ENCODE measurements at places on chromosomes 5 and 9. TPM values are rescaled to one million over a fixed set of nuclear protein-coding genes. Genes with fewer than 3 reads are reported as not detected.
A peak's percentile ranks its signal among the peaks of the same experiment; 100 is the strongest.

DNA sequence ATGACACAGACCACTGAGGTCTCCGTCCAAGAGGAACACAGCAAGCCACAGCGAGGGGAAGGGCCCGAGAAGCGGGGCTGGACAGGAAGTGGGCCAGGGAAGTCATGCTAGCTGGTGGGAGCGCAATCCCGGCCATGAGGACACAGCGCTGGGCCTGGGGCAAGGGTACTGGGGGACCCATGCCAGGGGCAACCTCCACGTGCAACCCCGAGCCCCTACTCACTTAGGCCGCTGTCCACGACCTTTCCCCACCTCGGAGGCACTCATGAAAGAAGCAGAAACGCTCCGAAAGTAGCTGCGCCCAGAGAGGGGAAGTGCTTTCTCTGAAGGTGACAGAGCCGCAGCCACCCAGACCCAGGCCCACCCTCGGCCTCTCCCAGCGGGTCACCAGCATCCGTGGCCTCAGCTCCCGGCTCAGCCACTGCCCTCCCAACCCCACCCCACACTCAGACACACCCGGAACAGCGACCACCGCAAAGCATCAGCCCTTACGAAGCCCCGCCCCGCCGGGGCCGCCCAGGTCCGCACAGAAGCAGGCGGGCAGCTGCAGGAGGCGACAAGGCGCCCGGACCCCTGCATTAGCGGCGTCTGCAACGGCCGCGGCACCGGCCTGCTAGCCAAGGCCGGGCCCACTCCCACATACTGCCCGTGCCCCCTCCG is 782 bp downstream of the BICD2 start:
- peak overlapping the region; percentile 86 for H3K27ac ChIP-seq
- H3K4me3 ChIP-seq = peak overlapping the region; percentile 62
- no peaks in the 10 kb centered on the region for H3K36me3 ChIP-seq
- peaks cover 52% of the 10 kb centered on the region for H3K4me1 ChIP-seq
- DNase-seq = peak; percentile 42

DNA sequence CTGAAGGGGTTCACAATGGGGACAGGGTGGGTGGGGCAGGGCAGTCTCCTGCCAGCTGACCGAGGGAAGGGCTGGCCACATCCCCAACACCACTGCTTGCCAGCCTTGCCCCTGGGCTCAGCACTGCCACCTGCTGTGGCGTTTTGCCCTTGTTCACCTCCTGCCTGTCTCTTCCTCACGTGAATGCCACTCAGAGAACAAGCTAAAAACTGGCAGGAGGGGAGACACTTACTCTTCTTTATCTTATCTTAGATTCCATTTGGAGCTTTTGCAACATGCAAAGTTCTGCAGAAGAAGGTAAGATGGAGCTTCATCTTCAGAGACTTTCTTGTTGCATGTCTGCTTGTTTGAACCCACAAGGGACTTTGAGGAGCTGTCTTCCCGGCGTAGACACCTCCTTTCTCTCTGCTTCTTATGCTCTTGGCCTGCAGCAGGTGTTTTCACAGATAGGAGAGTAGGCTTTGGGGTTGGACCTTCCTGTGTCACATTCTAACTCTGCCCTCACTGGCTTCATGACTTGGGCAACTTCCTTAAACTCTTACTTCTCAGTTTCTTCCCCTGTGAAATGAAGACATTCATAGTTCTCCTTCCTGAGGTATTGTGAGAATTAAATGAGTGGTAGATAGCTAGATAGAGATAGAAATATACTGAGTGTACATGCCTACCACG is 4.1 kb downstream of the LRSAM1 start:
- no peaks in the 10 kb centered on the region for H3K27me3 ChIP-seq
- peaks cover 22% of the 10 kb centered on the region for H3K4me1 ChIP-seq
- no peak overlapping the region for H3K4me3 ChIP-seq
- DNase-seq = peak; percentile 47
- no peak overlapping the region for H3K27ac ChIP-seq

- no peaks in the 10 kb centered on the region for H3K36me3 ChIP-seq
- H3K27ac ChIP-seq = no peak overlapping the region
- H3K4me1 ChIP-seq = no peaks in the 10 kb centered on the region
- no peak for DNase-seq
- no peak overlapping the region for H3K4me3 ChIP-seq
These were observed 372.5 kb upstream of the WWC1 start for GRCh38 chr5:167918813-167919483.

- H3K27ac ChIP-seq = no peak overlapping the region
- DNase-seq = no peak
- H3K4me1 ChIP-seq = no peaks in the 10 kb centered on the region
- no peak overlapping the region for H3K4me3 ChIP-seq
- no peaks in the 10 kb centered on the region for H3K36me3 ChIP-seq
These were observed 255.1 kb upstream of the TRIM32 start for GRCh38 chr9:116432051-116432450.

Gene POLE3
- 23.2 TPM for total RNA-seq

DNA sequence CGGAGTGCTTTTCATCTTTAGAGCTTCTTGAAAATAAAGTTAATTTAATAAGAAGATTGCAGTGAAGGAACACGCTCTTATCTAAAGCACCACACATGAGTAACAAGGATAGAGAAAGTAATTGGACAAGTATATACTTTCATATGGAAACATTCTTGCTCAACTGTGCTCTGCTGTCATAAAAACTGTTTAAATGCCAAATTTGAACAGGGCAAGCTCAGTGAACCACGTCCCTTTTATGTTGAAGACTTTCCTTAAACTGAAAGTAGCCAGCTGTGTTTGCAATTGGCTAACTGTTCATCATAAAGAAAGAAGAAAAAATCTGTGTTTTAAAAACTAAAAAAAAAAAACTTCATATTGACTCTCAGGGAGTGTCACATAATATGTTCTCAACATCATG is 1610.7 kb upstream of the C9orf72 start:
- DNase-seq = no peak
- H3K27ac ChIP-seq = no peak overlapping the region
- no peaks in the 10 kb centered on the region for H3K36me3 ChIP-seq
- no peaks in the 10 kb centered on the region for H3K4me1 ChIP-seq

DNA sequence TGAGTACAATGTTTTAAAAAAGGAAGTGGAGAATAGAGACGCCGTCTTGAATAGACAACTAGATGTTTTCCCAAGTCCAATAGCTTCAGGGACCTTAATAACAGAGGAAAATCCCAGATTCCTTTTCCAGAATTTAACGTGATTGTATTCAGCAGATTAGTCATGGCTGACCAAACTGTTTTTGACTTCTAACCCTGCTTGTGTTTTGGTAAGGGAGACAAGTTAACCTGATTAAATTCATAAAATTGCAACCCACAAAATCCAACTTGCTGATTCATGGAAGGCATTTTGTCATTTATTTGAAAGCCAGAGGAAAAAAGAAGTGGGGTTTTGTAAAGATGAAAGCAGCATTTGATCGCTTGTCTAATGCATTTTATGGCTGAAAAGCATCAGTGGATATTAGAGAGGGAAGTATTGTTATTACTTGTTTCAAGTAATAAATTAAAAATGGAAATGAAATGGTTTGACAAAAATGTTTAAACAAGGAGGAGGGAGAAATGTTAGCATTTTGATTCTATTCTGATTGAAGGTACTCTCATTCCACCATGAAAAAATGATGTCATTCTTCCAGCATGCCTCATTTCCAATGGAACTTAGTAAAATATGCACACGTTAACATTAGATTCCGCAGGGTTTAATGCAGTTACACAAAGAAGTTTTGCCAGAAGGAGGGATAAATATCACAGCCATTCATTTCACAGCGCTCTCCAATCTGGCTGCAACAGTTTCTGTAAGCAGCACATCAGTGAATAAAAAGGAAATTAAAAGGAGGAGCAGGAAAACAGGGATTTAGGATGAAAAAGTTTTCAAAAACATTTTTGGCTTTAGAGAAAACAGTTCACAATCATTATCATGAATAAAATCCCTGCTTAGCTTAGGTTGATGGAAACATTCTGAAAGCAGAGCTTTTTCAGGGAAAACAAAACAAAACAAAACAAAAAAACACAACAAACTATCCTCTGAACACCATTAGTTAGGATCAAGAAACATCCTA is 314.7 kb downstream of the PRR16 start:
- no peak overlapping the region for H3K27ac ChIP-seq
- H3K4me1 ChIP-seq = no peaks in the 10 kb centered on the region
- no peaks in the 10 kb centered on the region for H3K27me3 ChIP-seq

- no peaks in the 10 kb centered on the region for H3K27me3 ChIP-seq
- no peak for DNase-seq
- no peaks in the 10 kb centered on the region for H3K36me3 ChIP-seq
- H3K4me3 ChIP-seq = no peak overlapping the region
- peak overlapping the region; percentile 66 for H3K27ac ChIP-seq
- no peaks in the 10 kb centered on the region for H3K4me1 ChIP-seq
These were observed 115.6 kb upstream of the COL5A1 start for GRCh38 chr9:134525841-134526583.

GRCh38 chr5:72224946-72225463 is 95.0 kb downstream of the MRPS27 start:
- no peaks in the 10 kb centered on the region for H3K27me3 ChIP-seq
- H3K36me3 ChIP-seq = no peaks in the 10 kb centered on the region
- no peaks in the 10 kb centered on the region for H3K4me1 ChIP-seq
- no peak overlapping the region for H3K4me3 ChIP-seq

GRCh38 chr9:136004712-136005111 is 43.5 kb upstream of the UBAC1 start:
- H3K4me3 ChIP-seq = no peak overlapping the region
- H3K27me3 ChIP-seq = no peaks in the 10 kb centered on the region
- no peaks in the 10 kb centered on the region for H3K36me3 ChIP-seq
- no peak overlapping the region for H3K27ac ChIP-seq
- no peak for DNase-seq

Gene CRB2
- total RNA-seq = 0.32 TPM

DNA sequence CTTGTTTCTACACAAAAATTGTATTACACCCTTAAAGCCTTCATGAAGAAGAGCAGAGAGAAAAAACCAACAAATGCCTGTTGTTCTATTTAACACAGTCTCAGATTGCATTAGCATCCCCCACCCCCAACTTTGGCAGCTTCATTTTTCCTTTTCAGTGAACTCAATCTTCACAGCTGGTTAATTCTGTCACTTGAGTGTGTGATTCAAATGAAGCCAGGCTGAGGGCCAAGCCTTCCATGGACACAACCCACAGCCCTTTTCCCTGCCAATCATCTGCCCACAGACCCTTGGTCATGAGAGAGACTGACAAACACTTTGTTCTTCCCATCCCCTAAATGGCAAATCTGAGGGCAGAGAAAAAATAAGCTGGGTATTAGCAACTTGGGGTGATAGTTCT is 217.5 kb upstream of the NMUR2 start:
- no peak for DNase-seq
- H3K4me3 ChIP-seq = no peak overlapping the region
- no peaks in the 10 kb centered on the region for H3K27me3 ChIP-seq
- H3K27ac ChIP-seq = no peak overlapping the region

DNA sequence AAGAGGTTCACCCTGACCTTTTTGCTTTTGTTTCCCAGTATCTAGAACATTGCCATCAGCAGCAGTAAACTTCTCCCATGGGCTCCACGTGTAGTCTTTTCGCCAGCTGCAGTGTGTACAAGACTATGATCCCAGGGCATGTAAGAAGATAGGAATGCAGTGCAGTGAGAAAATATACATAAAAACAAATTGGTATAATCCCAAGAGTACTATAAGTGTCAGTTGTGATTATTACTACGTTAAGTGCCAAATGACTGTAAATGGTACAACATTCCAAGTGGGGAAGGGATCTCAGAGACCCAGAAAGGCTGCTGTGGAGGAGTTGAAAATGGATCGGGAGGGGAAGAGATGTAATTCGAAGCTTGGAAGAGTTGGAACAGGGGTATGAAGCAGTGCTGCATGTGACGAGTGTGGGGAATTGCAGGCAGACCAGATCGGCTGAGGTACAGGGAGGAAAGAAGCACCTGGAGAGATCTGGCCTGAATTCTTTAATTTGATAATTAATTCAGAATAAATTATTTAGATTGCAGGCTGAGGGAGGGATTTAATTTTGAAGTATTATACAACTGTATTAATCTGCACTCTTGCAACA is 95.1 kb downstream of the FBXL7 start:
- H3K27ac ChIP-seq = no peak overlapping the region
- no peak overlapping the region for H3K4me3 ChIP-seq
- no peaks in the 10 kb centered on the region for H3K27me3 ChIP-seq
- H3K4me1 ChIP-seq = no peaks in the 10 kb centered on the region
- DNase-seq = no peak

Gene FAXDC2
- total RNA-seq = 12.7 TPM

DNA sequence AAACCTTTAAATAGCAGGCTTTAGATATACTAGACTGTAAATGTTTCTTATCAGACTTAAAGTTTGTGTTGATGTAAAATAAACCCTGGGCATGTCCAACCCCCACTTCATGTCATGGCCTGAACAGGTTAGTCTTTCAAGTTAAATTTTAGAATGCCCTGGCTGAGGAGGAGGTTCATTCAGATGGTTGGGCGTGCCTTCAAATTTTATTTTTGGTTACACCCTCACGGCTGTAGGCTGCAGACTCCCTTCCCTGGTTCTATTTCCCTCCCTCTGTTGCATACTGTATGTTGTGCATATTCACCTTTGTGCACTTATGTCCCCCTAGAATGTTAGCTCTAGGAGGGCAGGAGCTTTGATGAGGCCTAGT is 5.3 kb upstream of the BICD2 start:
- H3K36me3 ChIP-seq = no peaks in the 10 kb centered on the region
- H3K27me3 ChIP-seq = peaks cover 2% of the 10 kb centered on the region
- DNase-seq = no peak
- no peak overlapping the region for H3K4me3 ChIP-seq
- peaks cover 37% of the 10 kb centered on the region for H3K4me1 ChIP-seq
- H3K27ac ChIP-seq = no peak overlapping the region

Gene STPG3
- not detected for total RNA-seq

DNA sequence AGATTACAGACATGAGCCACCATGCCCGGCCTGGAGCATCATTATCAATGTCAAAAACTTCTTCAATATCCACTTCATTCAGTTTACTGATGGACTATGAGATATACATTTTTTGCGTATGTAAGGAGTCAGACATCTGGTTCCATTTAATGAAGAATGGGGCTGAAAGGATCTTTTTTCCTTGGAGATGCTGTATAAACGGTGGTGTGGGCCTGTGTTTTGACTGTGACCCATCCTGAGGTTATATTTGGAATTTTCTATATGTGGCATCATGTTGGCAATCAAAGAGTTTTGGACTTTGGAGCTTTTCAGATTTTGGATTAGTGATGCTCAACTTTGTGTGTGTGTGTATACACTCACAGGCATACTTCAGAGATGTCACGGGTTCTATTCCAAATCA is 85.7 kb upstream of the FBXL17 start:
- no peaks in the 10 kb centered on the region for H3K4me1 ChIP-seq
- no peak overlapping the region for H3K4me3 ChIP-seq
- no peaks in the 10 kb centered on the region for H3K27me3 ChIP-seq
- H3K27ac ChIP-seq = no peak overlapping the region
- no peaks in the 10 kb centered on the region for H3K36me3 ChIP-seq
- DNase-seq = no peak

DNA sequence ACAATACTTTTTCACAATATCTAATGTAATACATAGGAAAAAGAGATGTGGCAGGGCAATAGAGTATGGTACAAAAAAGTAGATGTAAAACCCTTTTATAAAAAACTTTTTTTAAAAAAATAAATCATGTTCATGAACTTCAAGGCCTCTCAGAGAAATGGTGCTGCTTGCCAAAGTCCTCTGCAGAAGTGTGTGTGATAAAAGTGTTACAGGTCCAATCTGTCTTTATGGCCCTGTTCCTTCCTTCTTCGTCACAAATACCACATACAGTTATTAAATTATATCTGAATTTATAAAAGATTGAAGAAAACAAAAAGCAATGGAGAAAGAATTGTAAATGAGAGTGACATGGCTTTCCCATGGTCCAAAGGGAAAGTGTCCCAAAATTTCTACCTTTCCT is 21.7 kb upstream of the CCNH start:
- H3K27ac ChIP-seq = peak overlapping the region; percentile 59
- DNase-seq = peak; percentile 9
- H3K36me3 ChIP-seq = no peaks in the 10 kb centered on the region
- no peaks in the 10 kb centered on the region for H3K27me3 ChIP-seq
- H3K4me3 ChIP-seq = no peak overlapping the region
- H3K4me1 ChIP-seq = no peaks in the 10 kb centered on the region
